ENCODE measurements at places on chromosomes 16 and 17. TPM values are rescaled to one million over a fixed set of nuclear protein-coding genes. Genes with fewer than 3 reads are reported as not detected.

DNA sequence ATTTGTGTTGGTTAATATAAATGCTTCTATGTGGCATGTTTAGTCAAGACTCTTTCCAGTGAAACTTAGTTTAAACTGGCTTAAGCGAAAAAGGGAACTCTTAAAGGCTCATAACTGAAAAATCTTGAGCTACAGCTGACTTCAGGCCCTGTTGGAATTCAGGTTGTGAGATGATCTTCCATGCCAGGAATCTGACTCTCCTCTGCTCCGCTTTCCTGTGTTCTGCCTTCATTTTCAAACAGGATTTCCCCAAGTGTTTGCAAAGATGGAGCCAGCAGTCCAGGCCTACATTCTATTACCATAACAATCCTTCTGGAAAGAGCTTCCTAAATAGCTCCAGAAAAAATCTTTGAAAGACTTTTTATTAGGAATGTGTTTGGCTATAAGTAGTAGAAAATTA, 134.9 kb downstream of the NLK start:
- DNase-seq: no peak

CD79B gene
- 2.3 TPM for polyA plus RNA-seq

DNA sequence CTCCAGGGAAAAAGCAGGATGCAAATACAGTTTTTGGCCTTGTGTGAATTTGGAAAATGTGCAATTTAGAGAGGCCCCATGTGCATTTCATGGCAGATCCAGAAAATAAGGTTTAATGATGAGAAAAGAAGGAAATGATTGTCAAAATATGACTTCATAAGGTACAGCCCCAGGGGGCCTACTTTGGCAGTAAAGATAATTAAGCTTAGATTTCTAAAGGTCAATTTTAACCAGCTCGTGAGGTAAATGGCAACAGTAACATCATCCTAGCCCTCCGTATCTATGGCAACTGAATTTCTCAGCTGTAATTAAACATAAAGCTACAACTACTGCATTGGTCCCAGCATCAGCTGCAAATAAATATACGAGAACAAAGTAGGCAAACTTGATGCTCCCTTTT, 30.0 kb upstream of the PRSS54 start:
- DNase-seq: no peak

DNA sequence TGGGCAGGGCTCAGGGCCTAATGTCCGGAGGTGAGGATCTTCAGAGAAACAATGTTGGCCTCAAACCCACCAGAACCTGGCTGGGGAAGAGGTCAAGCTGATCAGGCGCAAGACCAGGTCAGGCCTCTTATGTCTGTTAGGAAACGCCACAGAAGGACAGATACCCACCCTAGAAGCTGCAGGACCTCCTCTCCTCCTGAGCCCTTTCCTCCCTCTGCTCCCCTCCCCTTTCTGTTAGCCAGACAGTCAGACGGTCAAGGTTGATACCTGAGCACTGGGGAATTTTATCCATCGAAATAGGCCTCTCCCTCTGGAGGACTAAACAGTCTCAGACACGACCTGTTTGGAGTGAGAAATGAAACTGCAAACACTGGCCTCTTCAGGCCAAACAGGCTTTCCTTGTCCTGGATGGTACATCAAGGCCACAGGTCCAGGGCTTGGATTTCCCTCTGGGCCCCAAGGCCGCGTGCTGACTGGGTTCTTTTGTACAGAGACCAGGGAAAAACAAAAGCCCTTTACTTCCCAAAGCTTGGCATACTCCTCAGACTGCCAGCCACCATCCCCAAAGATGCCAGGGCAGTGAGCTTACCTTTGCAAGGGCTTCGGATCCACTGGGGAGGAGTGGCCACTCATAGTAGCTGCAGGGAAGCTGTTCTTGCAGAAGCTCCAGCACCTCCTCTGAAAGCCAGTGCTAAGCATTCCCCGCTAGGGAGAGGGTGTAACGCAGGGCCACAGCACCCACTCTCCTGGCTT, 135.8 kb downstream of the CCDC182 start:
- no peak for DNase-seq

SNF8 gene
- polyA plus RNA-seq: 63.4 TPM

- no peak for DNase-seq
Observed at GRCh38 chr16:80518436-80518835, 22.4 kb upstream of the DYNLRB2 start.

HNF1B gene
- polyA plus RNA-seq: not detected

DNA sequence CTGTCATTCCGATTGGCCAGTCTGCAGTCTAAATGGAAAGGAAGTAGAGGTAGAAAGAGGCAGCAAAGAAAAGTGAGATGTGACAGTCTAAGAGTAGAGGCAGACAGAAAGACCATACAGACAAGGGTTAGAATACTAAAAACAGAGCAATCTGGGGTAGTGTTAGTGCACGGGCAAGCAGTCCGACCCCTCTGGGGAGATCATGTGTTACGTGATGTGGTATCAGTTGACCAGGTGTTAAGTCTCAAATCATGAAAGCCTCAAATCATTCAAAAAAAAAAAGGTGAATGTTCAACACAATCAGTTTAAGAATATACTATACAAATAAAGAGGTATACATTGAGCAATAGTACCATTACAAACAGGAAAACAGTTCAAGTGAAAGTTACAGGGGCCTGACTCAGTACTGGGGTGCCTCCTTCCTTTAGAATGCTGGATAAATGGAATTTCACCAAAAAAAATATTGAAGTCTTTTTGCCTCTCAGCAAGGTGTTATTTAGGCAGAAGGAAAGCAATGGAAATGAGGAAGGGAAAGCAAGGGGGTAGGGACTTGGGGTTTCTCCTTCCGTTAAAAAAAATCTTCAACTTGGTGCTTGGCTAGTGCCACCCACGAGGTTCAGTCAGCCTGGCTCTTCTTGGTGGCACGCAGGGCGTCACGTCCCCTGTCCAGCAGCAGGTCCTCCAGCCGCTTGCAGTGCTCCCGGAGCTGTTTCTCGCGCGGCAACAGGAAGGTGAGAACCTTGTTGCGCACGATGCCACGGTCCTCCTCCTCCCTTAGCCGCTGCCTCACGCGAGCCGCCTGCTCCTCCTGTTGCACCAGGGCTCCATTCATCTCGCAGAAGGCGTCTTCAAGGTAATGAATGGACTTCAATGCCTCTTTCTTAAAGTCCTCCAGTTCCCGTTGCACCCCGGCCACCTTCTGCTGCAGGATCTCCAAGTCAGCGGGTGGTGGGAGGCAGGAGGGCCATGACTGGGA, 616 bp downstream of the CCDC182 start:
- no peak for DNase-seq

DNA sequence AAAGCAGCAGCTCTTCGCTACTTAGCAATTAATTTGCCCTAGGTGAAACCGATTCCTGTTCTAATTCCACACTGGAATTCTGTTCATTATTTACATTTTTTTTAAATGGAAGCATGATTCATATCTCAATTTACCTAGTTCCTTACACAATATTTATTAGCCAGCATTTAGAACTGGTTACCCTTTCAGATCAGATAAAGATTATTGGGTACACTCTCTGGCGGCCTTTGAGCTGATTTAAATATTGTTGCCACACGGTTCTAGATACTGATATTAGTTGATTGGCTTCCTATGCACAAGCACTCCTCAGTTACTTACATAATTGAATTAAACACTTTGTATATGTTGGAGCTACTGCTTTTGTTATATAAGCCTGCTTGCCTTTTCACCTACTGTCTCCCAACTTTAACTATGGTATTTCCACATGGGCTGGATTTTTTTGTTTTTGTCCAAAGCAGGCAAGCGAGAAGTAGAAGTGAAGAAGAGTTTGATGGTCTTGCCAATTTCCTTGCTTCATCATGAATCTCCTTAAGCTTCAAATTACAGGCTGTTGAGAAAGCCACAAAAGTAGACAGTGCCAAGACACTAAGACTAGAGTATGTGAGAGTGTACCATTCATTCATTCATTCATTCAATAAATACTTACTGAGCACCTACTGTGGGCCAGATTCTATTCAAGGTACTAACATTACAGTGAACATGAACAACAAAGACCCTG, 3.9 kb upstream of the ALDH3A2 start:
- DNase-seq: no peak

DNA sequence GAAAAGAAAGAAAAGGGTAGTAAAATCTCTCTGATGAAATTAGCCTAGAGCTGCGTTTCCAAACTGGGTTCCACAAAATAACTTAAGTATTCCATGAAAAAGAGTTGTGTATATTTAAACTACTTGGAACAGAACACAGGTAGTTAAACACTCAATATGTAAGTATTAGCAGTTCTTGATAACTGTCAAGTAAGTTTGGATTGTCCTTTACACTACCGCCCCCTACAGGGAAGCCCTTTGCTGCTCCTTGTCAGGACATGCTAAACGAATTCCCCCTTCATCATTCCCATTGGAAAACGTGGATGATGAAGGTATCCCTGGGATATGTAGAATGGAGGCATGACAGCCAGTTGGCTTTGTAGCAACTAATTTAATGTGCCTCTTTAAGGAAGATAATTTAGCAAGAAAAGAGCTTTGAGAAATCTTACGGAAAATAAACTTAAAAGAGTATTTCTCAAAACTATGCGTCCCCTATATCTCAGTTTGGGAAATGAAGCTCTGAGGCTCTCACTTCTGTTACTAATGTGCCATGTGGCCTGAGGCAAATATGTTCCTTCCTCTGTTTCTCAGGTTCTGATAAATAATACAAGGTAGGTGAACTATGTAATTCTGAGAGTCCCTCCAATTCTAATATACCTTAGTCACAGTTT, 18.8 kb downstream of the NCBP3 start:
- no peak for DNase-seq

DNA sequence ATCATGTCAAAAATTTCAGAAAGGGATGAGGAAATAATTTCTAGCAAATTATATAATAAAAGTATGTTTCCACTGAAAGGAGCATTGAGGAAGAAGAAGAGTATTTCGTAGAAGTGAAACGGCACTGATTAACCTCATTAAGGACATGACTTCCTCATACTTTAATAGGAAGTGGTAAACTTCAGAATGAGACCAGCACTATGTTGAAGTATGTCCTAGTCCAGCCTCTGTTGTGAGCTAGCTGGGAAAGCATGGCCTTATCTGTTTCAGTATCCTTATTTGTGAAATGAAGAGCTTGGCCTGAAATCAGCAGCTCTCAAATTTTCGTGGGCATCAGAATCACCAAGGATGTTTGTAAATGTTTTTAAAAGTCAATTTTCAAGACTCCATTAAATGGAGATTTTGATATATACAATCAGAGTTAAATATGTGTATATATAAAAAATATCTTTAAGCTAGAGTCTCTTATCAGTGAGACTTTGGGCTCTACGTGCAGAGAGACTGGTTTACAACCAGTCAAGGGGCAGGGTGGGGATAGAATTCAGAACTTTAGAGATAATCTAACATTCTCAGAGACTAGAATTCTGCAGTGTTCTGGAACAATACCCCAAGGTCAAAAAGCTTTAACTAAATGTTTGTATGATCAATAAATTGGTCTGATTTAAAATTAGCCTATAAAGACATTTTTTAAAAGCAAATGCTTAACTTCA, 365.4 kb downstream of the CDH13 start:
- no peak for DNase-seq

NUFIP2 gene
- 31.3 TPM for polyA plus RNA-seq

SPAG5 gene
- 18.5 TPM for polyA plus RNA-seq

- no peak for DNase-seq
Observed at GRCh38 chr17:5846001-5846400, 224.2 kb upstream of the WSCD1 start.

- no peak for DNase-seq
Observed at GRCh38 chr16:57959121-57959520, 11.8 kb downstream of the CNGB1 start.

GRCh38 chr17:62892870-62893338, 73.1 kb upstream of the TANC2 start:
- no peak for DNase-seq

DNA sequence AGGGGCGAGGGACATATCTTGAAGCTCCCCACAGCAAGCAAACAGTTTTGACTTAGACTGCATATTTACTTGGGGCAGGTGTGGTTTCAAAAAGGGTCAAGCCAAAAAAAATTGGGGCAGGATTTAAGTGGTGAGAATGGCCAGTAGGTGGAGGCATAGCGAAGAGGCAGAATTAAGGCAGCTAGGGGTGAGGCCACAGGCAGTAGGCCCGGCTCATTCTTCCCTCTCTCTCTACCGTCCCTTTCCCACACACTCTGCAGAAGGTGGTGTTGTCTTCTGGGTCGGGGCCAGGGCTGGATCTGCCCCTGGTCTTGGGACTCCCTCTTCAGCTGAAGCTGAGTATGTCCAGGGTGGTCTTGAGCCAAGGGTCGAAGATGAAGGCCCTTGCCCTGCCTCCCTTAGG, 2.6 kb downstream of the SHBG start:
- no peak for DNase-seq

- no peak for DNase-seq
Observed at GRCh38 chr17:37079735-37080134, 131.0 kb downstream of the AATF start.

GRCh38 chr16:20004931-20005330, 68.8 kb downstream of the GPR139 start:
- DNase-seq: no peak

DNA sequence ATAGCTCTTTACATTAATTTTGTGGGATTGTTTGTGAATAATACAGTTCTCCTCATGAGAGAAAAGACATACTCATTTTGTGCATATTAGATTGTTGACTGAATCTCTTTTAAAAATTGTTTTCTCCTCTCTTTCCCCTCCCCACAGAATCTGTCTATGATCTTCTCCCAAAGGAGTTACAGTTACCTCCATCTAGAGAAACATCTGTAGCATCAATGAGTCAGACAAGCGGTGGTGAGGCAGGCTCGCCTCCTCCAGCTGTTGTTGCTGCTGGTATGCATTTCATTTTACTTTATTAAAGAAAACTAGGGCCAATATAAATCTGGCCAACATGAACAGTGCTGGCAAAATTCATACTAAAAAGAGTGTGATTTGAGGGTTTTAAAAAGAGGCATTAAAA, 60.5 kb downstream of the NFAT5 start:
- no peak for DNase-seq

GRCh38 chr17:58703137-58703915, 10.9 kb downstream of the RAD51C start:
- no peak for DNase-seq

- DNase-seq: no peak
Observed at GRCh38 chr16:77449208-77449607, 14.4 kb upstream of the ADAMTS18 start.

DNA sequence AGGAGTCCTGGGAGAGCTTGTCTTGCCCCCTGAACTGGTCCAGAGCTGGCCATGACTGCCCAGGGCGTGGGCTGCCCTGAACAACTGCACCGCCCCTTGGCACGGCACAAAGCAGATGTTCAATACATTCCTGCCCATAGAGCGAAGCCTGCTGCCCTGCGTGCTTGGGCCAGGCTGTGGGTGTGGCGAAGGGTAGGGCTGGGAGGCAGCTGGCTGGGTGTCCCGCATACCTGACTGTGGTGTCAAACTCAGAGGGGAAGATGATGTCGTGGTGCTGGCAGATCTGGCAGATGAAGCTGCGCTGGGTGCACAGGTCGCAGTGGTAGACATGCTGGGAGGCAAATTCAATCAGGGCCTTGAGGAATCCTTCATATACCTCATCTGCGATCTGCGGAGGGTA, 124.2 kb upstream of the SMURF2 start:
- no peak for DNase-seq

DNA sequence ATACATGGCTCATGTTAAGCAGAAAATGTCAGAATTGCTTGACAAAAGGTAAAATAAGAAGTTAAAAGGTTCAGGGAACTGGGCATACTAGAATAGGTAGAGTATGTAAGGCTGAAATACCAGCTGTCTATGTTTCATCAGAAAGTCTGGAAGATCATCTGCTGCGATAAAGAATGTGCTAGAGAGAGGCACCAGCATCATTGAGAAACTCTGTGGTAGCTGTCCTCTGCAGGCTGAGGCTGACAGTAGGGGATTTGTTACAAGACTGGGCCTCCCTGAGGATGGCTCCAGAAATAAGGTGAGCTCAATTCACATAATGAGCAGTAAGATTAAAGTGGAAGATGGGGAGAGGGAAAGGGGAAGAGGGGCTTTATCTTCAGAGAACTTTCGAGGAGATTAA, 4.5 kb upstream of the ZNF287 start:
- DNase-seq: no peak

All from forelimb muscle (tissue), 1 donor.